Stimulated activated CD4-positive, alpha-beta T cell treated with anti-CD3 and anti-CD28 coated beads, Interleukin-4, amount 100 ng/mL, for 48 hours (primary cell): ENCODE measurements at places on chromosomes 6 and 20.
A peak's percentile ranks its signal among the peaks of the same experiment; 100 is the strongest.

- DNase-seq = no peak
These were observed 12.2 kb upstream of the TRPC4AP start for GRCh38 chr20:35104685-35105295.

DNA sequence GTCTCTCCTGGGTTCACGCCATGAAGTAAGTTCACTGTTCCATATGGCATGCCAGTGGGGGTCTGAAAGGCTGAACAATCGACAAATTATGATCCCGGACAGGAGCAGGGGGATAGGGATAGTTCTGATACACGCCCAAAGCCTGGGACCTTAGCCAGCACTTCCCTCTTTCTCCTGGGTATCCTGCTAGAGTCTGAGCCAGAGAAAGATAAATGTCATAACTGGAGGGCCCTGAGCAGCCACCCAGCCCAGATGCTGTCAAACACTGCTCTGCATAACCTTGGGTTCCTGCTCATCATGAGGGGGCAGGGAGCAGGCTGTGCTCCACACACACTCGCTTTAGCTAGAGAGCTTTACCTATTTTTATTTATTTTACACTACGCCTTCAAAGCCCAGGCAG lies 12.3 kb downstream of the EDEM2 start:
- no peak for DNase-seq

- DNase-seq = no peak
These were observed 33.3 kb upstream of the RSPO3 start for GRCh38 chr6:127085181-127085580.

DNA sequence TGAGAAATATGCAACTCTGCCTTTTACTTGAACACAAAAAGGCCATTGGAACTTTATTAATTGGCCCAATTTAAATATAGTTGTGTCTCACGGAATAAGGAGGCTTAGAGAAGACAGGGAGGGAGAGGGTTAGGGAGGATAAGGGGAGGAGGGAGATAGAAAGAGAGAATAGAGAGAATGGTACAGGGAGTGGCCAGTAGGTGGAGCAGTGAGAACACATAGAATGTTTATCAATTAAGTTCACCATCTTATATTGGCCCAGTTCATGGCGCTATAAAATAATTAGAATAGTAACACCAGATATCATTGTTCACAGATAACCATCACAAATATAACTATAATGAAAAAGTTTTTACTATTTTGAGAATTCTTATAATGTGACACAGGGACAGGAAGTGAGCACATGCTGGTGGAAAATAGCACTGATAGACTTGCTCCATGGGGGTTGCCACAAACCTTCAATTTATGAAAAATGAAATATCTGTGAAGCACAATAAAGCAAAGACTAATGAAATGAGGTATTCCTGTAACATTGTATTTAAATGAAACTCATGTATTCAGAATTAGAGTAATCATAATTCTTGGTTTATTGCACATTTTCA lies 374.1 kb upstream of the MANEA start:
- DNase-seq = no peak

- no peak for DNase-seq
These were observed 13.4 kb upstream of the RNF182 start for GRCh38 chr6:13911337-13911736.

- DNase-seq = no peak
These were observed 60.2 kb downstream of the LRRC1 start for GRCh38 chr6:53854843-53855567.

DNA sequence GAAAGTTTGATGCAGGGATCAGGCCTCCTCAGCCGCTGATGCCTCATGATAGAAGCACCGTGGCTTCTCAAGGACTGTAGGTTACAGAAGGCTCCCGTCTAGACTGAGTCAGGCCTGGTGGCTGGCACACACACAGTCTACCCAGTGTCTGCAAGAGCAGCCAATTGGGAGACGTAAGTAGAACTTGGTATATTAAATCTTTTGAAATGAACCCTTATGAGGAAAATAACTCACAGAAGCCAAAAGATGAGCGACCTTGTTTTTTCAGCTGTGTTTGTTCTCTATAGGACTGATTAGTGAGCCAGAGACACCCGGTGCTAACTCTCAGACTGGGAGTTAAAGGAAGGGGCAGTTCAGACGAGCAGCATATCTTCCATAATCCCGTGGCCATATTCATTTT lies 5.9 kb upstream of the PDE10A start:
- no peak for DNase-seq

GRCh38 chr20:57435498-57436222 lies 44.5 kb downstream of the RBM38 start:
- peak; percentile 11 for DNase-seq

DNA sequence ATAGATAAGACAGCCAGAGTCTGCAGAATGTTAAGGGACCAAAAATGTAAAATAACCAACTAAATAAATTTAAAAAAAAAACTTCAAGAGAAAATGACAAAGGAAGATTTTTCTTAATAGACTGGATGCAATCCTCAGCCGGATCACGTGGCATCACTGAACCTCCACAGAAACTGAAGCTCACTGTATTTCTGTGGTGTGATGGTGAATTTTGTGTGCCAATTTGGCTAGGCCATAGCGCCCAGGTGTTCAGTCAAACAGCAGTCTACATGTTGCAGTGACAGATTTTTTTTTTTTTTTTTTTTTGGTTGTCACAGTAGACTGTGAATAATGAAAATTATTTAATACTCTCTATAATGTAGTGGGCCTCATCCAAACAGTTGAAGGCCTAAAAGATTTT lies 95.5 kb downstream of the ARHGAP18 start:
- no peak for DNase-seq

GRCh38 chr6:164415832-164416563 lies 893.4 kb downstream of the C6orf118 start:
- no peak for DNase-seq

GRCh38 chr6:22569281-22570184 lies at the start of gene HDGFL1:
Gene HDGFL1 (plus strand): TSS chr6:22569566. CDS start chr6:22569576, 10 bp downstream.
- DNase-seq = no peak

- no peak for DNase-seq
These were observed 144.0 kb upstream of the TSHZ2 start for GRCh38 chr20:52828199-52828598.

DNA sequence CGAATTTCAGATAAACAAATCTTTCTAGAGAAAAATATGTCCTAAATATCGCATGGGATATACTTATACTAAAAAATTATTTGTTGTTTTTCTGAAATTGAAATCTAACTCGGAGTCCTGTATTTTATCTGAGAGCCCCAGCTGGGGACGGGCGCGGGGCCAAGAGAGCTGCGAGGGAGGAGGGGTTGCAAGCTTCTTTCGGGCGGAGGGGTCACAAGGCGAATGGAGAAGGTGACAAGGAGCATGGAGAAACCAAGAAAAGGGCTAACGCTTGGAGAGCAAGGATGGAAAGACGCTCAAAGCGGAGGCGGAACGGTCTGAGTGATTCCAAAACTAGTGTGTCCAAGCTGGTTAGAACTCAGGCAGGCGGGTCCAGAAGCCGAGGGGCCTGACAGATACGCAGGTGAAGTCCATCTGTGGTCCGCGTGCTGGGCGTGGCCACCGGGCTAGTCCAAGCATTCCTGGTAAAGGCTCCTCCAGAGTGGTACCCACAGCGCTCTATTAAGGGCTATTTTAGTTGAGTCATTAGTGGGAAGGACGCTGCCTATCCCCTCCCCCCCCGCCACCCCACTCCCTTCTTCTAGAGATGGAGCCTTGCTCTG lies 41.5 kb upstream of the ZNFX1 start:
- no peak for DNase-seq

GRCh38 chr6:150835620-150836019 lies 29.9 kb upstream of the MTHFD1L start:
- no peak for DNase-seq

DNA sequence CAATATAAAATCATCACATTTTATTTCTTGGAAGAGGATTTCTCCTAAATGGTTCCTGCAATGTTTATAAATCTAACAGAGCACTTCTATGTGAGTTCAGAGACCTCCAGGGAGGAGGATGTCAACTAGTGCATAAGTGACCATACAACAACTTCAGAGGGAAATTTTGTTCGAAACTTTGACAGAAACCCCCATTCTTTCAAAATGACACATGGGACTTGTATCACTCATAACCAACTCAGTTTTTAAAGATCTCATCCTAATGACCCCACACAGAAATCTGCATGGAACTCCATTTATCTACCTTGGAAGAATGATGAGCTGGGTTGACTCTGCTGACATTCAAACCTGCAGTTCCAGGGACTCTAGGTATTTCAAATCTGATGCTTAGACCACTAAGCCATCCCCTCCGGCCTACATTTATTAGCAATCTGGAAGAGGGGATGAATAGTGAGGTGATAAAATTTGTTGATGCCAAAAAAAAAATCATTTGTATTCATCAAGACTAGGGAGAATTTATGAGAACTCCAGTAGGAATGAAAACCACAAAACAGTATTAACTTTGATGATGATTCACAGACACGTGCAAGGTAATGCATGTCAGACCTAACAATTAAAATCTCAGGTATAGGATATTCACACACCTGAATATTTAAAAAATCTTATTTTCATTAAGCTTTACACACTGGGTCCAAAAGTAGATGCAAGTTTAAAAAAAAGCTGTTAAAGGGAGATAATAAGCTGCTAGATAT lies 153.0 kb downstream of the REV3L start:
- no peak for DNase-seq

GRCh38 chr6:80328652-80329051 lies 222.2 kb downstream of the BCKDHB start:
- no peak for DNase-seq
